ENCODE measurements at places on chromosomes 2 and 18. TPM values are rescaled to one million over a fixed set of nuclear protein-coding genes. Genes with fewer than 3 reads are reported as not detected.

GRCh38 chr2:216299588-216299987, 72.7 kb downstream of the MARCHF4 start:
- DNase-seq = no peak
- no peaks in the 10 kb centered on the region for H3K4me1 ChIP-seq
- H3K27me3 ChIP-seq = no peaks in the 10 kb centered on the region
- H3K36me3 ChIP-seq = no peaks in the 10 kb centered on the region

DNA sequence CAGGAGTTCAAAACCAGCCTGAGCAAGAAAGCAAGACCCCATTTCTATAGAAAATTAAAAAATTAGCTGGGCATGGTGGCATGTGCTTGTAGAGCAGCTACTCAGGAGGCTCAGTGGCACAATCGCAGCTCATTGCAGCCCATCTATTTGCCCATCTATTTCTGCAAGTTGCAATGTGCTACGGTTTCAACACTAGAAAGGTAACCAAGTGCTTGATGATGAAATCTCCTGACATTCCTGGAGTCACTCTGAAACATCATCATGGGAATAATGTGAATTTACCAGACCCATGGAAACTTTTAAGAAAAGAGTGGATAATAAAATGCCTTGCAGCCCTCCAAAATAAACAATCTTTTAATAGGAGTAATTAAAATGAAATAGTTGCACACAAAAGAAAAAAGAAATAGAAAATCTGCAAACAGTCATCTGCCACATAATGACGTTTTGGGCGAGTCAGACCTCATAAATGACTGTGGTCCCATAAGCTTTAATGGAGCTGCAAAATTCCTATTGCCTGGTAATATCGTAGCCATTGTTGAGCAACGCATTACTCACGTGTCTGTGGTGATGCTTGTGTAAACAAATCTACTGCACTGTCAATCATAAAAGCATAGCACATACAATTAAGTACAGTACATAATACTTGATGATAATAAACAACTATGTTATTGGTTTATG, 46.6 kb upstream of the AMMECR1L start:
- H3K4me3 ChIP-seq = no peak overlapping the region
- no peak for DNase-seq
- no peak overlapping the region for H3K27ac ChIP-seq

DNA sequence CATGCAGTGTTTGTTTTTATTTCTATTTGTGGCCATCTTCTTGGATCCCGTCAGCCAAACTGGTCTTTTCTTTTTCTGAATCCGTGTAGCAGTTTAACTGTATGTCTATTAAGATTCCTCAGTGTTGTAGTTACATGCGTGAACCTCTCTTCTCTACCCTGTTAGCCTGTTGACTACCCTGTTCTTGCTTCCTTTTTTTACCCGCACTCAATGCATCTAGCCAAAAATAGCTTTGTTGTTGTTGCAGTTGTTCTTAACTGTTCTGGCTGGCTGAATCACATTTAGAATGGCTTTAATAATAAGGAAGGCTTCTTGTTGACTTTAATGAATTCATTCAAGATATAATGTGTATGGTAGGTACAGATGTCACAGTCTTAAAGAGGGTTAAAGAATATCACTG, 137.1 kb downstream of the LCLAT1 start:
- no peak overlapping the region for H3K27ac ChIP-seq
- no peak for DNase-seq
- H3K36me3 ChIP-seq = no peaks in the 10 kb centered on the region

DNA sequence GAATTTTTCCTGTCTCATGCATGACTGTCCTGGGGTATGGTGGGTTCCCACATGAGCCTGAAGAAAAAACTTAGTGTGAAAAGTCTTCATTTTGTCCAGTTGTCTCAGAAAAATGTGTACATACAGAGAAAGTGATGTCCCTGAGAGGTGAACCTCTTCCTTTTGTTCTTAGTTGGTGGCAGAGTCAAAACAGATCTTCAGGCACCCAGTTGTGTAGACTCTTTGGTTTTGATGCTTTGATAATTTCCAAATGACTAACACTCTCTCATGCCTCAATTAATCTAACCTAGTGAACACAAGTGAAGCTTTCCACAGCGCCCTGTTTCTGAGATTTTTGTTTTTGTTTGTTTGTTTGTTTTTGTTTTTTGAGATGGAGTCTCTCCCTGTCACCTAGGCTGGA, 273.5 kb downstream of the PIK3C3 start:
- no peaks in the 10 kb centered on the region for H3K4me1 ChIP-seq
- DNase-seq = no peak
- H3K36me3 ChIP-seq = no peaks in the 10 kb centered on the region
- H3K27me3 ChIP-seq = no peaks in the 10 kb centered on the region
- H3K4me3 ChIP-seq = no peak overlapping the region
- no peak overlapping the region for H3K27ac ChIP-seq

GRCh38 chr2:240626531-240627300, 1.4 kb downstream of the GPR35 start:
- no peak overlapping the region for H3K4me3 ChIP-seq
- H3K36me3 ChIP-seq = no peaks in the 10 kb centered on the region
- DNase-seq = no peak
- H3K4me1 ChIP-seq = no peaks in the 10 kb centered on the region
- no peaks in the 10 kb centered on the region for H3K27me3 ChIP-seq

DNA sequence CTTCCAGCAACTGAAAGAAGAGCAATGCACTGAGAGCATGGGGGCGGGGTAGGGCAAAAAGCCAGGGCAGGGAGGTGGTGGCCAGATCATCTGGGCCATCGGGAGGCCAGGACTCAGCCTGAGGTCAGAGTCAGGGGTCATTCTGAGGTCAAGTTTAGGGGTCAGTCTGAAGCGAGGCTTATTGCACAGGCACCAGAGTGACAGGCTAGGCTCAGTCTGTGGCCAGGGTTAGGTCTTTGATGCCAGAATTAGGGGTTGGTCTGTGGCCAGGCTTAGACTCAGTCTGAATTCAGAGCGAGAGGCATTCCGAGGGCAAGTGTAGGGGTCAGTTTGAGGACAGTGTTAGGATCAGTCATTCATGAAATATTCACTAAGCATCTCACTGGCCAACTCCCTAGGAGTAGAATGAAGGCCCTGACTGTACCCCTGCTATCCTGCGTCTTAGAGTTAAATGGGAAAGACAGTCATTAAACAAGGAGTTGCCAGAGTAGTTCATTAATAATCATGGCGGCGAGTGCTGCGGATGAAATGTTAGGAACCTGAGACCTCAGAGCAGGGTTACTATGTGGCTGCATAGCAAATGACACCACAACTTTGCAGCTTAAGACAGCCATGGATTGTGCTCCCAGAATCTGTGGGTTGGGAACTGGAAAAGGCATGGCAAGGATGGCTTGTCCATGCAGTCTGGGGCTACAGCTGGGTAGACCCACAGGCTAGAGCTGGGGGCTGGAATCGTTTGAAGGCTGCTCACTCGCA, 198.7 kb downstream of the CYP26B1 start:
- no peaks in the 10 kb centered on the region for H3K36me3 ChIP-seq
- no peak overlapping the region for H3K4me3 ChIP-seq
- H3K27ac ChIP-seq = no peak overlapping the region
- H3K4me1 ChIP-seq = no peaks in the 10 kb centered on the region

GAREM1 gene
- 14.9 TPM for total RNA-seq

- no peaks in the 10 kb centered on the region for H3K4me1 ChIP-seq
- no peaks in the 10 kb centered on the region for H3K27me3 ChIP-seq
- H3K4me3 ChIP-seq = no peak overlapping the region
- DNase-seq = no peak
- H3K36me3 ChIP-seq = no peaks in the 10 kb centered on the region
These were observed 78.9 kb downstream of the GNAL start for GRCh38 chr18:11767935-11768334.

LHCGR gene
- not detected for total RNA-seq
